ENCODE measurements at places on chromosomes 5 and 9. TPM values are rescaled to one million over a fixed set of nuclear protein-coding genes. Genes with fewer than 3 reads are reported as not detected.

The RELL2 gene
- 0.82 TPM for total RNA-seq

The SOHLH1 gene
- total RNA-seq = not detected

The ANKRD31 gene
- total RNA-seq = 0.51 TPM

The NXNL2 gene
- 0.72 TPM for total RNA-seq

The SGCD gene
- total RNA-seq = 169 TPM

The SPOCK1 gene
- total RNA-seq = 12.3 TPM

The C5orf52 gene
- not detected for total RNA-seq

The TAF11L7 gene
- total RNA-seq = not detected

The OMD gene
- 18.0 TPM for total RNA-seq

The PROB1 gene
- 30.6 TPM for total RNA-seq

The AHRR gene
- total RNA-seq = 8.2 TPM

The VCP gene
- 201 TPM for total RNA-seq

The PPIC gene
- 42.9 TPM for total RNA-seq

The RORB gene
- total RNA-seq = 0.92 TPM

The RPL35 gene
- 1,333 TPM for total RNA-seq

The TLR4 gene
- total RNA-seq = 8.8 TPM

The SH3PXD2B gene
- total RNA-seq = 24.0 TPM

The GRIA1 gene
- 3.0 TPM for total RNA-seq

The GPR151 gene
- total RNA-seq = not detected

The SLC6A19 gene
- not detected for total RNA-seq

The PIP5KL1 gene
- not detected for total RNA-seq
